ENCODE measurements at places on chromosomes 12 and 14.
A peak's percentile ranks its signal among the peaks of the same experiment; 100 is the strongest.

- DNase-seq, result no peak
These were observed 173.0 kb upstream of the WSCD2 start for GRCh38 chr12:107955966-107956643.

DNA sequence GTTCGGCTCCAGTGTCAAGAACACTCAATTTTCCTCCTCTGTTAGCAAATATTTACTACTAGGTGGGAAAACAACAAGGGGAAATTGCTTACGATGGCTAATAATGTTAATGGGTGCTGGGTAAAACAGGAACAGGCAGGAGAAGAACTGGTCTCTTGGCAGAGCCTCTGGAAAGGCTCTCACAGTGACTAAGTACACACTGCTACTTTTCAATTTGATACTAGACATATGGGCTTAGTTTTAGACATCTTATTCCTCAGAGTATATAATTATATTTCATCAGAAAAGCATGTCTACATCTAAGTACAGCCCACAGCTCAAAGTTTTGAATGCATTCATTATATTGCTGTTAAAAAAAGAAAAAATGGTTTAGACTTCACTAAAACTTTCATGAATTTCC lies 65.4 kb upstream of the SAV1 start:
- no peak for DNase-seq

DNA sequence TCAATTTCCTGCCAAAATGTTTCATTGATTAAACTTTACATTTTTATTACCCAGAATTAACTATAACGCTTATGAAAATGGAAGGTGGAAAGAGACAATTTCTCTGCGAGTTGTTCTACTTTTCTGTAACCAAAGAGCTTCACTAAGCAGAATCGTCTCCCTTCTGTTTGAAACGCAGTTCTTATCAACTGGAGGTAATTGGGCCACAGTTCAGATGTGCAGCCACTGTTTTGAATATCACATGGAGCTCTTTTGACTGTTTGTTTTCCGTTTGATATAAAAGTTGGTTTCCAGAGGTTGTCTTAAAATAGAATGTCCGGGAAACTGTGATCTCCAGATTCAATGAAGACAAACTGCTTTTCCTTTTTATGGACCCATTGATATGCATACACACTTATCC lies 183.3 kb upstream of the SEL1L start:
- no peak for DNase-seq

DNA sequence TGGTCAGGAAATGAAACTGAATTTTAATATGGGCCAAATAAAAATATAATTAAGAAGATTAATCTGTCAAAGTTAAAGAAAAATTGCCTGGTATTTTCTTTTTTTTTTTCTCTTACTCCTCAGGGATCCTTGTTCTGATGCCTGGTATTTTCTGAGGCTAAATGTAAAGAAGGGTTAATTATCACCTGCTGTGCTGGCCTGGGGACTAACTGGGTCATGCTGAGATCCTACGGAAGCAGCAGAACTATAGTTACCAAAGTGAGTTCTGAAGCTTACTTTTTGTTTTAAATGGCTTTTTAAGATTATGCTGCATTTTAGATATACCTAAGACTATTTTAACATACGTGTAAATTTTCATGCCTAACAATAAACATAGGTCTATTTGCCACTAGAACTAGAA lies 23.3 kb downstream of the ZC2HC1C start:
- no peak for DNase-seq

DNA sequence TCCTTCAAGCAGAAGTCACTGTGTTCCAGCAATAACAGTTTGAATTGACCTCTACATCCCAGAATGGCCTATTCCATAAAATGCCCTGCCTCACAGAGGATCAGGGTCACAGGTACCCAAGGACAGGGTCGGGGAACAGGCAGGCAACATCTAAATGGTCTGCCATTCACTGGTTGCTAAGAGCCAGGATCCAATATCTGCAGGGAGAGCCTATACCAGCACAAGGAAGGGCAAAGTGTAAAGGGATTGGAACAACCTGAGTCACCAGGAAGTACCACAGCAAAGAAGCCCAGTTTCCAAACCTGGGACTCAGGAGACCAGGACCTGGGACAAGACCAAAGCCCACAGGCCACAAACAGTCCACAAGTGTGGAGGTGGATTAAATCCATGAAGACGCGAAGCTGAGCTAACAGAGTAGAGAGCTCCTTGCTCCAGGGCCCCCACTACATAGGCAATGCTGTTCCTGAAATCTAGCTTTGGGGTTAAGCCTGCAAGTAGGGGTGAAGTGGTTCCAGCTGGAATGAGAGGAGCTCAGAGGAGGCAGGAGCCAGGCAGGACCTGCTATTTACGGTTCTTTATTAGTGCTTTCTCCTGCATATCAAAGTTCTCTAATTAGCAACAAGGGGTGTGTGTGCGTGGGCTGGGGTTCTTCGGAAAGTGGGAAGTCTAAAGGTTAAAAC lies 274.3 kb downstream of the BCL11B start:
- no peak for DNase-seq

DNA sequence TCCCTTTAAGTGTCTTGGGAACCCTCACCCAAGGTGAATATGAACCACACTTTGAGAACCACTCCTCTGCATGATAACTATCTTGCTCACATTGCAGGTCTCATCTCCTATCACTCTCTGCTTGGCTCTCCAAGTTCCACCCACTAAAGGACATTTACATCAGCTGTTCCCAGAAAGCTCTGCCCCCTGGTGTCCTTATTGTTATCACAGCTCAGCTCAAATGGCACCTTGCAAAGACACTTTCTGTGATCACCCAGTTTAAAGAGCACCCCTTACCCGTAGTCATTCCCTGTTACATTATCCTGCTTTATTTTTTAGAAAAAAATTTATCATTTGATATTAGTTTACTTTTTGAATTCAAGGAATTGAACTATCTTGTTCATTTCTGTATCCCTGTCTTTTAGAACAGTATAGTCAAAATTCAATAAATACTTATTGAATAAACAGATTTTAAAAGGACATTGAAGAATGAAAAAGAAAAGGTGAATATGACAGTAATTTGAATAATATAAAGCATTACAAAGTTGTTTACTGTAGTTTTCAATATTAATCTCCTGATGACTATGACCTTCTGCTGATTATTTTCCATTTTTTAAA lies 20.5 kb upstream of the GUCY2C start:
- DNase-seq, result peak; percentile 71

DNA sequence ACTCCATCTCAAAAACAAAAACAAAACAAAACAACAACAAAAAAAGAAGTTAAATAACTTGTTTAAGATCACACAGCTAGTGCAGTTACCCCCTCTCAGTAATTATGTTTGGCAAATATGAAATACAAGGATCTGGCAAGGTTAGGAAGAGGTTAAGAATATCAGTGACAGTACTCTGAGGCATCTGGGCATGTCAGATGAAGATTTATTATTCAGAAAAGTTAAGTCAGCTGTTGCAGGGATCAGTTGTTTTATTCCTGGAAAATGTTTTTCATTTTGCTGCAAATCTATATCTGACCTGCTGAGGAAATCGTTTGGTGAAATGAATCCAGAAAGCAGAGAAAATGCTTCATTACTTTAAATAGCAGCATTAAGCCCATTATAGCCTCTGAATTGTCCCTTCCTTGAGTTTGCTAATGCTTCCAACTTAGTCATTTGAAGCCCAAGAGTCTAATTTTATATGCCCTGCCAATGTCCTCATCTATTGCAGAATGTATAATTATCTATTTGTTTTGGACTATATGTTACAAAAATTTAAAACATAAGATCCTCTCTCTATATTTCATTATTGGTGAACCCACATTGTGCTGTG lies 8.1 kb downstream of the GPX2 start:
- no peak for DNase-seq

DNA sequence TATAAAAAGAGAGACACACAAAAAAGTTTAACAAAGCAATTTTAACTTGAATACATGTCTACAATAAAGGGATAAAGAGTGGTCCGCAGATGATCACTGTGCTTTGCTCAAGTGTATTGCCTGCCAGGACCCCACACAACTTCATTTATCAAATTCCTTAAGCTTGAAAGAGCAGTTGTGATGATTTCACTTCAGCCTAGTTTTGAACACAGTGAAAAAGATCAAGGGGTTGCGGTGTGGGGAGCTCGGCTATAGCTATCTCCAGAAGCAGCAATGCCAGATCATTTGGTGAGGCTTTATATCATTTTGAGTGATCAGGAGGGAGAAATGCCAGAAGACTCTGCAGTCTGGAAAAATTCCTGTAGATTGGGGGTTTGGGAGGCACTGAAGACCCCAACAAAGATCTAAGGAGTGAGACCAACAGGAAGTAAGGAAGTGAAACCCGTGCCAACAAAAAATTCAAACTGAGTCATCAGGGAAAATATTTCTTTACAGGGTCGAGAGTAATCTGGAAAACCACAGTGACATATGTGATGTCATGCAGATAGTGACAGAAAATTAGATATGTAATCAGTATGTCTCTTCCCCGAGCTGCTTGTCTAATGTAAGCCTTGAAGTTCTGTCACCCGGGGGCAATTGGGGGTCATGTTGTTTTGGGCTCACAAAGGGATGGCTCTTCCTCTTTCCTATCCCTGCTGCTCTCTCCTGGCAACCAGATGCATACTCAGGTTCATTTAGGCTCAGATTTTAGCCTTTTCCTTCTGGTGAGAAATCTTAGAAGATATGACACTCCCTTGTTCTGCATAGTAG lies 221.8 kb downstream of the MSRB3 start:
- DNase-seq, result no peak

DNA sequence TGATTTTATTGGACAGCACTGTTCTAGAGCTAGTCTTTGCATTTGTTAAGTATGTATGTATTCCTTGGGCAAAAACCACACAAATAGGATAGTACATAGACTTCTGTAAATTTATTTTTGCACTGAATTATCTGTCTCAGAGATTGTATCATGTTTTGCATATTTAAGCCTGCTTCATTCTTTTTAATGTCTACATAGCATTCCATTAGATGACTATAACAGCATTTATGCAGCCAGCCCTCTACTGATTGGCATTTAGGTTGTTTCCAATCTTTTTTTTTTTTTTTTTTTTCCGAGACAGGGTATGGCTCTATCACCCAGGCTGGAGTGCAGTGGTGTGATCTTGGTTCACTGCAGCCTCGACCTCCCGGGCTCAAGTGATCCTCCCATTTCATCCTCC lies 34.5 kb downstream of the SYNDIG1L start:
- DNase-seq, result no peak

- peak; percentile 35 for DNase-seq
These were observed 10.8 kb downstream of the SNRNP35 start for GRCh38 chr12:123468786-123469185.

- DNase-seq, result no peak
These were observed 25.6 kb upstream of the UBC start for GRCh38 chr12:124940143-124940392.

DNA sequence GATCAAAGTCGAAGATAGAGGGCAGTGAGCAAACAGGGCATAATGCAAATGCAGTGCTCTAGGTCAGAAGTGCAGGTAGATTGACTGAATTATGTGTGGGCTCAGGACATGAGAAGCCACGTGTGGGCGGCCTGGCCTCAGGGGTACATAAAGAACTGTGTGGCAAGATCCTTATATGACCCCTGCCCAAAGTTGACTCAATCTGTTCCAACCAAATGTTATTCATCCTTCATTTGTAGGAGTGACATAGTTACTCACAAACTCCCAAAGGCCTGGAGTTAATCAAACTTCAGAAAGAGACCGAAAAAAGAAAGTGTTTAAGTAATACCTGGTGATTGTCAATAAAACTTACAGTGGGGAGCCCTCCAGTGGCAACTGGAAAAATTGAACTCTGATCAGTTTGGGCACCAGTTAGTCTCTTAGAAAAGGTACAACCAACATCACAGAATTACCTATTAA lies 150.4 kb upstream of the FAR2 start:
- peak; percentile 10 for DNase-seq

DNA sequence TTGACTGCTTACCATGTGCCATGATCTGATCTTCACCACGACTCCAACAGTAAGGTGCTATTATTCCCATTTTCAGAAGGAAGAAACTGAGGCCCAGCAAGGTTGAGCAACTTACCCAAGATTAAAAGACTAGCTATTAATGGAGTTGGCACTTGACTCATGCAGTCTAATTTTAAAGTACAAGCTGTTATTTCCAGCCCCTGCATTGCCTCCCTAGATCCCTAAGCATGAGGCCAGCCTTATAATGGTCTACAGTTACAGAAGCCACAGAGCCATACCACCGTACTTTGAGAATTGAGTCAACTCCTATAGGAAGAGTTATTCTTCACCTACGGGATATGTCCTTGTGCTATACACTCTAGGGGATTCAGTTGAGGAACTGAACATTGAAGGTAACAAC lies 66.7 kb upstream of the RBM19 start:
- no peak for DNase-seq

- DNase-seq, result peak; percentile 13
These were observed 412.4 kb downstream of the PCNX1 start for GRCh38 chr14:71319666-71320065.

- DNase-seq, result no peak
These were observed 3.8 kb upstream of the ANKRD33 start for GRCh38 chr12:51883998-51884675.

DNA sequence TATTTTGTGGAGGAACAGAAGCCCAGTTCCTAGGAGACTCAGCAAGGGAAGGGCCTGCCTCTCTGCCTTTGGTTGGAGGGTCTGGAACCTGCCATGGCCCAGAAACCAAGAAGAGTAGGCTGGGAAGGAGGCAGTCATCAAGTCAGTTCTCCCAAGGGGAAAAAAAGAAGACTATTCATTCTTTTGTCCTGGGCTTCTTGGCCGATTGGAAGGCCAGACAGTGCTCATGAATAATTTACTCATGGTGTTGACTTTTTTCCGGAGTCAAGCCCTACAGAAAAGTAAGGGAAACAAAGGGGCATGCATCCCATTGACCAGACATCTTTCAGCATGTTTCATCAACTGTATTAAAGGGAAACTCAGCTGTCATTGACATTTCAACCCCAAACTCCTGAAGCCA lies 168.1 kb downstream of the PRKCH start:
- DNase-seq, result no peak

- no peak for DNase-seq
These were observed at the start of gene LRRC43 for GRCh38 chr12:122182887-122183587. Gene LRRC43 (plus strand): TSS chr12:122183123. CDS start chr12:122183145, 22 bp downstream.

DNA sequence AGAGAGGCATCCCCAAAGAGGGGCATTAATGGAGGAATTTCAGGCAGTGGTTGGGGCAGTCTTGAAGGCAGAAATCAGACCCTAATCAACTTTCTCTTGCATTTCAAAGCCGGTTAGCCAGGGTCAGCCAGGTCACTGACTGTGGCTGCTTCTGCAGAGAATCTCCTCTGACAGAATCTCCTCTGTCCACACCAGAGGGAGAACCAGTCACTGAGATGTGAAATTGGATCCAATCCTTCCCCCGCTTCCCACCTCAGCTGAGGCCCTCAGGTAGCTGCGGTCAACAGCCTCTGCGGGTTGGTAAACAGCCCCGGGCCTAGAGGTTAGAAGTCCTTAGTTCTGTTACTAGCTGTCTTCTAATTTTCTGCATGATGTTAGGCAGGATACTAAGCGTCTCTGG lies 39.8 kb upstream of the NUAK1 start:
- DNase-seq, result no peak

DNA sequence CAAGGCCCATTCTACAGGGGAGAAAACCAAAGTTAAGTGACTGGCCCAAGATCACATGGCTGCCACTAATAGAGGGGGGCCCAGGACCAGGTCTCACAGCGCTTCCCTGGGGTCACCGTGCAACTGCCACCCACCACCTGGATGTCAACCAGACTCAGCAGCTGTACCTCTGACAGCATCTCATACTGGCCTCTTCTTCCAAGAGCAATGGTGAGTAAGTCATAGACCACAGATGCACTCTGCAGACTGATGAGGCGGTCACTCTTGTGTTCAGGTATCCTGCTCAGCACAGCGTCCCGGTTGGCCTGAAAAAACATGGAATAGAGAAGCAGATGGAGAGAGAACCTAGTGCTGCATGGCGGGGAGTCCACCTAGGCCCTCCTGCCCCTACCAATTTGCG lies 139.9 kb downstream of the TTC7B start:
- no peak for DNase-seq

Measured in A549 (cell line).